ENCODE measurements at places on chromosomes 6 and 20.

DNA sequence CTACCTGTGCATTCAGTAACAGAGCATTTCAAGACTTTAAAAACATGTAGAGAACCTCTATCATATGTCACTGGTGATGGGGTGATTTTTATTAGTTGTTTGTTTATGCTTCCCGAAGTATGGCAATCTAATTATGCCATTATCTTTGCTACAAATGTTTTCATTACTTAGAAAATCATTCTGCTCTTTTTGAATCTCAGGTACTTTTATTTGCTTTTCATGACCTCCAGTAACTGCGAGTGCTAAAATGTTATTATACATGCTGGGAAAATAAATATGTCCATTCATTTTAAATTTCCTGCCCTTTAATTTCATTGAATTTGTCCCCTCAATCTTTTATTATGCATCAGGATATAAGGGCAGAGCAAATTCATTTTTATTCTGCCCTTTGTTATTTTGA, 515.7 kb downstream of the NKAIN2 start:
- DNase-seq = no peak

GRCh38 chr6:3596766-3597165, 139.9 kb upstream of the SLC22A23 start:
- no peak for DNase-seq

- no peak for DNase-seq
Observed at GRCh38 chr20:57878786-57879424, 169.1 kb upstream of the PMEPA1 start.

DNA sequence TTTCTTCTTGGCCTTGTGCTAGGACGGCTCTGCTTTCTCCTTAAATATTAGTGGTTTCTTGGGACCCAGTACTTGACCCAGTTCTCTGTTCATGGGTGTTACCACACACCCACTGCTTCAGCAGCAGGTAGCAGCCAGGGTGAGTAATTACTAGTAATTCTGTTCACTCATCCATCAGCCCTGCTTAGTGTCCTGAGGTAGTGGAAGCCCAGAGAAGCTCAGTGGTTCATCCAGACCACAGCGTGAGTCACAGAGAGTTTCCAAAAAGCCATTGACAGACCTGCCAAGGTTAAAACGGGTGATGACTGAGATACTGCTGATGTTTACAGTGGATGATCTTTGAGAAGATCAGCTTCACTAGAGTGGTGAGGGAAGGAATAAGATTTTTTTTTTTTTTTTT, 51.7 kb upstream of the HINT3 start:
- no peak for DNase-seq

- no peak for DNase-seq
Observed at GRCh38 chr6:35796236-35796635, 887 bp downstream of the CLPS start.

DNA sequence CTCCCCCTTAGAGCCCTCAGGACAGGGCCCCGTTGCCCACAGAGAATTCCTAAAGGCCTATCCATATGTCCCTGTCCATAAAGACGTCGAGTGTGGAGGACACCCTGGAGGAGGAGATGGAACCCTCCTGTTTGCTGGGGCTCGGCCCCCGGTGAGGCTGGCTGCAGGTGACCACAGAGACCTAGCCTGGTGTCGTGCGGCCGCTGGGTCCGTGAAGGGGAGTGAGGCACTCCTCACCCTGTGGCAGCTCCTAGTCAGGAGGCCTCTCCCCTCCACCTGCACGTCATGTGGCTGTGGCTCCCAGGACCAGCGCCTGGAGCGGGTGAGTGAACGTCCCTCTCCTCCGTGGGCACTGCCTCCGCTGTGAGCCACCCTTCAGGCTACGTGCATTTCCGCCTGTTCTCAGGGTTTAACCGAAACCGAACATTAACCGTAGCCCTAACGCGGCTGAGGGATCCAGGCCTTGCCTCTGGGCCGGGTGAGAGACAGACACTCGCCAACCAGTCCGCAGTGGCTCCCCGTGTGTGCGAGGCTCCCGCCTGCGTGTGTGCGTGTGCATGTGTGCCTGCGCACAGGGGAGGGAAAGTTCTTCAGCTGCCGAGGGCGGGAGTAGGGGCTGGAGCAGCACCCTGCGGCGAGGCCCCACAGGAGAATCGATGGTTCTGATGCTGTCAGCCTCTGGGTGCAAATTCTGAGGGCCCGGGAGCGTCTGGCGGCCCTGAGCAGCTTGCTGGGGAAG, 5.9 kb upstream of the TCEA2 start:
- no peak for DNase-seq

DNA sequence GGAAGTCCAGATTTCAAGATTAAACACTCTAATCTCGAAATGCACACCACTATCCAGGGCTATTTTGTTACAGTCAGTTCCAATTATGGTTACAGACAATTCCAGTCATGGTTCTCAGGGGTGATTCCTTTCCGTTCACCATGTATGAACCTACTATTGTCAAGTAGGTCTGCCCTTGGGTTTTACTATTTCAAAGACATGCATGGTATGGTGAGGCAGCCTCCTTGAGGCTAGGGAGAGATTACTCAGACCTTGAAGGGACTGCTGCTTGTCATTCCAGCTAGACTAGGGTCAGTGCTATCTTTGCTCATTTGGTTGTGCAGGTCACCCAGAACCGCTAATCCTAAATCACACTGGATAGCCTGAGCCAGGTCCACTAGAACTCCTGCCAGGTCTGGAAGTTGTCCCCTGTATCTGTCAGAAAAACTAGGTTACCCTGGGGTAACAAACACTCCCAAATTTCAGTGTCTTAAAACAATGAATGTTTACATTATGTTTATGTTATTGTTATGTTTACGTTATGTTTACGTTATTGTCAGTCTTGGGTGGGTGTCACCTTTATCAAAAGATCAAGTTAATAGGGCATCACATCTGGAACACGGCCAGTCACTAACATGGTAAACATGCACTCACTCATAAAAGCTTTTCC, 41.1 kb upstream of the E2F3 start:
- no peak for DNase-seq

DNA sequence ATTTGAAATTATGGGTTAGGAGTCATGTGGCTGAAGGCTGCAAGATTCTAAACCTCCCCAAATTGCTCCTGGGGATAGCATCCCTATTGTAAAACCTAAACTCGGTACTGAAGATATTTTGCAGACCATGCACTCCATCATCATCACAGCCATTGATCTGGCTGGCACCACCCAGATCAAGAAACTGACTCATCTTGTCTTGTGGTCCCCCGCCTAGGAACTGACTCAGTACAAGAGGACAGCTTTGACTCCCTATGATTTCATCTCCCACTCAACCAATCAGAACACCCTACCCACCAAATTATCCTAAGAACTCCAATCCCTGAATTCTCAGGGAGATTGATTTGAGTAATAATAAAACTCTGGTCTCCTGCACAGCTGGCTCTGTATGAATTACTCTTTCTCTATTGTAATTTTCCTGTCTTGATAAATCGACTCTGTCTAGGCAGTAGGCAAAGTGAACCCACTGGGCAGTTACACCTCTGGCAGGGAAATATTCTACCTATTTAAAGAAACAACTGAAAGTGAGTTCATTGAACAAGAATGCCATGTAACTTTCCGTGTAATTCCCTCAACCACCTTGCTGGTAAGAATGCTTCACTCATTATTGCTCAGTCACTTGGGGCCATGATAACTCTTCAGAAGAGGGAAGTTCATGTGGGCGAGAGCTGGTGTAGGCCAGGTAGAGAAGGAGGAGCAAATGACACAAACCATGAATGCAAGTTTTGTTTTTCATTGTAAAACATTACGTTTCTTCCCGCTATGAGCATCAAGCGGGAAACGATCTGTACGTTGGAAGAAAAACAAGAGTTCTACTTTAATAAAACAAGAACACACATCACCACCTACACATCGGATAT, 602.9 kb upstream of the ARID1B start:
- DNase-seq = no peak

DNA sequence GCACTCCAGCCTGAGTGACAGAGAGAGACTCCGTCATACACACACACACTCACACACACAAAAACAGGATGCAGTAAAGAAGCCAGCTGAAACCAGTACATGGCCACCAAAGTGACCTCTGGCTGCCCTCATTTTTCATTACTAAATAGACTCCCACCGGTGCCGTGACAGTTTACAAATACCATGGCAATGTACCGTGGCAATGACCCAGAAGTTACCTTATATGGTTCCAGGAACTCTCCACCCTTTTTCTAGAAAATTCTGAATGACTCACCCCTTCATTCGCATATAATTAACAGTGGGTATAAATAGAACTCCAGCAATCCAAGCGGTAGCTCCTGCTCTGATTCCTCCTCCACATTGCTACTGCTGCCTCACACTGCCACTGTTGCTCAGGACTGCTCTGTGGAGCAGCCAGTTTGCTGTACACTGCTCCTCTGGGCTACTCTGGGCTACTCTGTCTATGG, 57.7 kb downstream of the SNX5 start:
- no peak for DNase-seq

DNA sequence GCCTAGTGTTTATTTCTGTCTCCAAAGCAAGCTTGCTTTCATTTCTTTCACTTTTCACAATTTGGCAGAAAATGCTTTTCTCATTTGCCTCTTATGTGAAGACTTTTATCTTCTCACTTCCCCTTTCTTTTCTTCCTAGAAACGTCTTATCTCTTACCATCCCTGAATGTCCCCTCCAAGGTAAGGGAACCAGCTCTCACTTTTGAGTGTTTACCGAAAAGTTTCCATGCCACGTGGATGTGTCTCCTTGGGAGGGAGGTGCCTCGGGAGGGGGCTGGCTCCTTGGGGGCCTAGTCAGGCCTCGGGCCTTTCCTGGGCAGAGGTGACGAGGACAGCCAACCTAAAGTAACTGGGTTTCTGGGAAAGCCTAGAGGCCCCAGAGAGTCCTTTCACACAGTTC, 127.4 kb downstream of the CD24 start:
- no peak for DNase-seq

DNA sequence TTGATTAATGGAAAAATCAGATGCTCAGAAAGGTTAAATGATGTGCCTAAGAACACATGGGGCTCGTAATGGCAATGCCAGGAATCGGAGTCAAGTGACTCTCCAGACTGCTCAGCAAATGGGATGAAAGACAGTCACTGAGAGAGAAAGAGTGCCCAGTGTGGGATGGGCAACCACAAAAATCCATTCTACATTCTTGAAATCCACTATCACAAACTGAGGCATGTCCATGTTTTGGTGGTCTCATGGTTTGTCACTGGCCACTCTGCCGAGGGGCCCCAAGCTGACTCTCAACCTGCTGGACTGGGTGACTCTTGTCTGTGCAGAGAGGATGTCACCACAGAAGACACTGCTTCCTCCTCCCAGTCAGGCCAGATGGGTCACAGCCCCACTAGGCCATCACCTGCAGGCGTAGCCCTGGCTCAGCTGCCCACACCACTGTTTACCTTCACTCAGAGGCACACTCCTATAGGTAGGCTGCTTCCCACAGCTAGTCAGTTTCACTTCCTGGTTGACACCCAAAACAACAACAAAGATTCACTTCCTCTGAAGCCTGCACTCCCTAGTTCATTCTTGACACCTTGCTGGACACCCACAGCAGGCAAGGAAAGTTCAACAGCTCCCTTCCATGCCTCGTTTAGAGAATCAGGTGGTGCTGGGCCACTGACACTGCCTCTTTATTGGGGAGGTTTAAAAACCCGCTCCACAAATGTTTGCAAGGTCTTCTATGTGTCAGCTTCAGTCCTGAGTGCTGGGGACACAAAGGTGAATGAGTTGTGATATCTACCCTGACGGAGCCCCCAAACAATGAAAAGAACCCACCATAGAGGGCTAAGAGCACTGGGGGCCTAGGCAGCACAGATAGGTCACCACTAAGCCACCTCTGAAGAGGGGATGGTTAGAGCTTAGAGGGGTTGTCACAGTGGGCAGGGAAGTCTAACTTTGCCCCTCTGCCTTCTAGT, 21.7 kb downstream of the MAP1LC3A start:
- no peak for DNase-seq

- peak; percentile 44 for DNase-seq
Observed at GRCh38 chr6:27296106-27296783, 15.8 kb downstream of the POM121L2 start.

DNA sequence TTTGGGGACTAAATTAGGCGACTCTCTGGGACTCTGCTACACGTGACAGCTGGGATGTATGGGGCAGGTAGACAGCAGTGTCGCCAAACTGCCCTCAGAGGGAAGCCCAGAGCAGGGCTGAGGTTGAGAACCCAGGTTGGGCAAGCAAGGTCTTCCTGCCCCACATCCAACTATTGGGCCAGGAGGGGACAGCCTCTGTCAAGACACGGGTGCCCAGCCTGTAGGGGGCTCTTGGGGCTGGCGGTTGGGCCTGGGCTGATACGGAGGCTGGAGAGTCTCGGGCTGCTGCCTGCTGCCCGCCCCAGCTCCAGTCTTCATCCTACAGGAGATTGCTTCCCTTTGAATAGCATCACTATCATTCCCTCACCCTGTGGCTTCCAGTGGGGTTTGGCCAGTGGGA, 33.3 kb downstream of the CPNE5 start:
- no peak for DNase-seq

GRCh38 chr20:62685781-62686555, 22.7 kb upstream of the NTSR1 start:
- DNase-seq = peak; percentile 60

DNA sequence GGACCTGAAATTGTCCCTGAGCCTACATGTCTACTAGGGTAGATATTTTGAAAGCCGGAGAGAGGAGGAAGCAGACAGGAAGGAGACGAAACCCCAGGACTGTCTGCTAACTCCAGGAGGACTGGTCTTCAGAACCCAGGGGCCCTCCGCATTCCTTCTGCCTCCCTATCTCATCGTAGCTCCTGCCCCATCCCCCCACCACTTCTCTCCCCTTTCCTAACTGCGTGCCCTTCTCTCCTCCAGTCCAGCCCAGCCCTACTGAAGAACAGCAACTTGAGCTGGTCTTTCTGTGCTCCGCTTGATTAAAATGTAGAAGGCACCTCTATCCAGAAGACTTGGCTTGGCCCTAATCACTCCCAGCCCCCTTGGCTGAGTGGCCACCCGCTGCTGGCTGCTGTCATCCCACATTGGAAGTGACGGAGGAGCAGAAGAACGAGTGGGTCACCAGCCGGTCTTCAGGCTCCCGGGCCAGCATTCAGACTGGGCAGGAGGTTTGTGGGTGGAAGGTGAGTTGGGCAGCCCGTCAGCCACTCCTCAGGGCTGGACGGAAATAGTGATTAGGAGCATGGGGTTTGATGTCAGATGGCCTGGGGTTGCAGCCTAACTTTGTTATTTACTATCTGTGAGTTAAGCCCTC, 28.8 kb upstream of the ANGPT4 start:
- no peak for DNase-seq

GRCh38 chr6:18598551-18599264, 211.6 kb downstream of the RNF144B start:
- DNase-seq = no peak

GRCh38 chr20:44342248-44342647, 5.4 kb downstream of the R3HDML start:
- DNase-seq = no peak

DNA sequence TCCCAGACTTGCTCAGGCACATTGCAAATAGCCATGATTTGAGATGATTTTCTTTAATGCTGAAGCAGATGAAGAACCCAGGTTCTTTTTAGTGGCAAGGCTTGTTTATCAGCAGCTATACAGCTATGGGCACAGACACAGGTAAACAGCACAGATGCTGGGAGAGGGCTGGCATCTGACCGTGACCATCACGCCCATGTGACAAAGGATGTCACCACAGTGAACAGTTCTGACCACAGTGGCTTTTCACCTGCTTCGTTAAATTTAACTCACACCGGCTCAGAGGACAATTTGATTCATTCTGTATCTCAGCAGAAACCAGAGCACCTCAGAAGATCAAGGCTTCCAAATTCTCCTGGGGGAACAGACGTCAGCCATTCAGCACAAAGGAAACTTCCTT, 142.6 kb downstream of the CDH26 start:
- no peak for DNase-seq
